ENCODE measurements at places on chromosomes 1 and 21.

GRCh38 chr1:62823556-62823955 is 39.6 kb downstream of the ATG4C start:
- no peak for DNase-seq

GRCh38 chr1:108961752-108962486 is 1.4 kb downstream of the CLCC1 start:
- no peak for DNase-seq

DNA sequence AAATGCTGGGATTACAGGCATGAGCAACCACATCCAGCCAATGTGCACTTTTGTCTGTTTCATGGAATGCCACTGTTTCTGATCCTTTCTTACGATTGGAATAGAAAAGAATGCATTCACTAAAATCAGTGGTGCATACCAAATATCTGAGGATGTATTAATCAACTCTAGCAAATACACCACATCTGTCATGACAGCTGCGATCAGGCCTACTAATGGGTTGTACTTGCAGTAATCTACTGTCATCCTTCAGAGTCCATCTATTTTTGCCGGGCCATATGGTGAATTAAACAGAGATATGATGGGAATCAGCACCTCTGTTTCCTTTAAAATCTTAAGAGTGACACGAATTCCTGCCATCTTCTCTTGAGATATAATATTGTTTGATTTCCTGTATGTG is 8.5 kb upstream of the USP1 start:
- no peak for DNase-seq

DNA sequence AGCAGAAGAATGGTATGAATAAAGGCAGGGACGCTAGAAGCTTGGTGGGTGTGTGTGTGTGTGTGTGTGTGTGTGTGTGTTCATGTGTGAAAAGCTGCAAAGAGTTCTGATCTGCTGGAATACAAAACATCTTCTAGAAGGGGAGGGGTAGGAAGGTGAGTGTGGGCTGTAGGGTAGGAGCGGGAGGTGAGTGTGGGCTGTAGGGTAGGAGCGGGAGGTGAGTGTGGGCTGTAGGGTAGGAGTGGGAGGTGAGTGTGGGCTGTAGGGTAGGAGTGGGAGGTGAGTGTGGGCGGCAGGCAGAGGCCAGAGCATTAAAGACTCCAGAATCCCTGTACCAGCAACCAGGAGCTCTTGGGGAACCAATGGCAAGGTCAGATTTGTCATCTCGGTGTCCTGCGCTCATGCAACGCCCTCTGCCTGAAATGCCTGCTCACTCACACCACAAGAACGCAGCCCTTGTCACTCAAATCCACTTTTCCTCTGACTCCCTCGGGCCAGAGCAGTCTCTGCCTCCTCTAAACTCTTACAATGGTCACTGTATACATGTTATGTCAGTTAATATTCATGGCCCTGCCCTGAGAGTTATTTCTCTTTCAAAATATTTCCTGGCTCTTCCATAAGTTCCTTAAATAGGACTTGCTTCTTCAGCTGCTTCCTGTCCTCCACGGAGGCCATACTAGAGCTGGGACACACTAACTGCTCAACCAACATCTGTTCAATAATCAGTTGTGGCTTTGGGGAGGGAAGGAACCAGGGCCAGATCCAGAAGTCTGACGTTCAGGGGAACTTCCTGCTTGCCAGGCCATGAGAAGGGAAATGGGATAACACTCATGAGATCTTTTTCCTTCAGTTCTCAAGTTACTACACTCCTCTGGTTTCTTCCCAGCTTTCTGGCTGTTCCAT is 53.6 kb upstream of the ZNF644 start:
- no peak for DNase-seq

DNA sequence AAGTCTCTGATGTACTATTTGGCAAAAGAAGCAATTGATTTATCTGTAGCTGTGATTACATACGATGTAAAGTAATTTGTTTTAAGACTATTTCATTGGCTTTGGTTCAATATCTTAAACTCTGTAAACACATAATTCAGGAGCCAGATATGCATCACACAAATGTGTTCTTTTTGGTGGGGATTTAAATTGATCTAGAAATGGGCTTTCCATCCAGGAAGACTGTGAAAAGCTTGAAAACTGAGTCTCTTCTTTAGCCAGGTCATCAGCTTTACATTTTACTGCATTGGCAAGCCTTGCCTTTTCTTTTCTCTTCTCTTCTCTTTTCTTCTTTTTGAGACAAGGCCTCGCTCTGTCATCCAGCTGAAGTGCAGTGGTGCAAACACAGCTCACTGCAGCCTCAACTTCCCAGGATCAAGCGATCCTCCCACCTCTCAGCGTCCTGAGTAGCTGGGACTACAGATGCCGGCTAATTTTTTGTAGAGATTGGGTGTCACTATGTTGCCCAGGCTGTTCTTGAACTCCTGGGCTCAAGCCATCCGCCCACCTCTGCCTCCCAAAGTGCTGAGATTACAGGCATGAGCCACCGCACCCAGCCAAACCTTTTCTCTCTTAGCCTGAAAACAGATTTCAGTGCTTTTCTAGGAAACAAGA is 1.4 kb downstream of the RCAN3 start:
- DNase-seq: no peak

- DNase-seq: no peak
These were observed 200.8 kb upstream of the VAMP3 start for GRCh38 chr1:7570311-7570710.

GRCh38 chr1:202130297-202130721 is 7.6 kb downstream of the GPR37L1 start:
- no peak for DNase-seq

GRCh38 chr1:111819566-111820263 is 64.0 kb downstream of the DDX20 start:
- no peak for DNase-seq

- DNase-seq: no peak
These were observed 166.9 kb downstream of the TOMM20 start for GRCh38 chr1:234961456-234962339.

GRCh38 chr1:206855859-206856258 is 9.6 kb upstream of the IL20 start:
- no peak for DNase-seq

DNA sequence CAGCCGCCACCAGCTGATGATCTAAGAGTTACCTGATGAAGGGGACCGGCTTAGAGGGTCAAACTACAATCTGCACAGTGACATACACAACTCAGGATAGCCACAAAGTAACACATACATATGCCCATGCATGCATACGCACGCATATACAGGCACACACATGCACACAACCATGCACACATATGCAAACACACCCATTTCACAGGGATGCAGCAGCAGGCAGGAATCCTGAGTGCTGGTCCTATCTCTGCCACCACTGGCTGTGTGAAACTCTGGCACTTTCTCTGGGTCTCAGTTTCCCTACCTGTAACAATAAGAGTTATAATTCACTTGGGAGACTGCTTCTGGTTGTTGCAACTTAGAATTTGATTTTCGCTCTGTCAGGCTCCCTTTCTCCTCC is 520.2 kb downstream of the PTPRU start:
- DNase-seq: no peak

- no peak for DNase-seq
These were observed 1.7 kb downstream of the ODF2L start for GRCh38 chr1:86394416-86394815.

DNA sequence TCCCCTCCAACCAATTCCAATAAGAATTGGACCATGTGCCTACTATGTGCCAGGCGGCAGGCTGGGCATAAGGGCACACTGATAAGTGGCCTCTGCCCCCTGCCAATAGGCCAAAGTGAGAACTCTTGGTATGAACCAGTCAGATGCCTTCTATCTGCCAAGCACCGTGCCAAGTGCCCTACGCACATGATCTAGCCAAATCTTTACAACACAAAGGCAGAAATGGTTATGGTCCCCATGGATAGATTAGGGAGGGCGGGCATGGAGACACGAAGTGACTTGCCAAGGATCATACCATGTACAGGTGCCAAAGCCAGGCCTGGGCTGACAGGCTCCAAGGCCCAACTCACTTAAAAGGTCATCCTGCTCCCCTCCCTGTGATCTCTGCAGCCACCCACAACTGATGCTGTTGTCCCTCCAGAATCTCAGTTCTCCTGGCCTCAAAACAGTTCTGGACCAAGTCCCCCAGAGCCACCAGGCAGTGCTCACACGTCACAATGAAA is 32.1 kb downstream of the CASZ1 start:
- DNase-seq: no peak

DNA sequence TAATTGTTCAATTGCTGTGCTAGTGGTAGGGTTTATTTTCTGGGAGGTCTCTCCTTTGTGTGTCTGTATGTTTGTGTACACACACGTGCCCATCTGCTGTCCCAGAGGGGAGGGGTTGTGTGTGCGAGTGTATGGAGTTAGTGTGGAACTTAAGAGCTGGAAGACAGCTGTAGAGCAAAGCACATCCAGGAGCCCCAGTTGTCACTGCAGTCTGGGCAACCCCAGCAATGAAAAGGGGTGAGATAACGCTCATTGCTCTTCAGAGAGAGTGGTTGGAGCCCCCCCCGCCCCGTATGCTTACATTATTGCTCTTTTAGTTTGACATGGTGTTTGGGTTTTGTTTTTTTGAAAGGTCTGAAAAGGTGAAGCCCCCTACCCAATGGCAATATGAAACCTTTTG is 36.9 kb downstream of the NCF2 start:
- no peak for DNase-seq
